Stimulated activated CD4-positive, alpha-beta T cell treated with anti-CD3 and anti-CD28 coated beads, Interleukin-1b, Interleukin-23, amount 100 ng/mL, for 1 hour (primary cell): ENCODE measurements at places on chromosomes 3 and 15.

DNA sequence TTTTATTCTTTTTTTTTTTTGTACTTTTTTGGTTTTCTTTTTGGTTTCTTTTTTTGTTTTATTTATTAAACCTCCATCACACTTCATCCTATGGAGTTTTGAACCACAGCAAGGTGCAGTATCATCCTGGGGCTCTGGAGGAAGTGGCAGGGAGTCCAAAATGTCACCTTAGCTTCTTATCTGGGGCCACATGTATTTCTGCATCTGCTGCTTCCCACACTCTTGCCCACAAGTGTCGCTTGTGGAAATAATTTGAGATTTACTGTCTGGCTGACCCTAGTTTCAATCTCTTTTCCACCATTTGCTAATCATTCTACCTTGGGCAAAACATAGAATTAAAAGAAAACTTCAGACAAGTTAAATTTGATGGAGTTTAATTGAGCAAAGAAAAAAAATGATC, 6.4 kb downstream of the OPA1 start:
- no peak for DNase-seq

DNA sequence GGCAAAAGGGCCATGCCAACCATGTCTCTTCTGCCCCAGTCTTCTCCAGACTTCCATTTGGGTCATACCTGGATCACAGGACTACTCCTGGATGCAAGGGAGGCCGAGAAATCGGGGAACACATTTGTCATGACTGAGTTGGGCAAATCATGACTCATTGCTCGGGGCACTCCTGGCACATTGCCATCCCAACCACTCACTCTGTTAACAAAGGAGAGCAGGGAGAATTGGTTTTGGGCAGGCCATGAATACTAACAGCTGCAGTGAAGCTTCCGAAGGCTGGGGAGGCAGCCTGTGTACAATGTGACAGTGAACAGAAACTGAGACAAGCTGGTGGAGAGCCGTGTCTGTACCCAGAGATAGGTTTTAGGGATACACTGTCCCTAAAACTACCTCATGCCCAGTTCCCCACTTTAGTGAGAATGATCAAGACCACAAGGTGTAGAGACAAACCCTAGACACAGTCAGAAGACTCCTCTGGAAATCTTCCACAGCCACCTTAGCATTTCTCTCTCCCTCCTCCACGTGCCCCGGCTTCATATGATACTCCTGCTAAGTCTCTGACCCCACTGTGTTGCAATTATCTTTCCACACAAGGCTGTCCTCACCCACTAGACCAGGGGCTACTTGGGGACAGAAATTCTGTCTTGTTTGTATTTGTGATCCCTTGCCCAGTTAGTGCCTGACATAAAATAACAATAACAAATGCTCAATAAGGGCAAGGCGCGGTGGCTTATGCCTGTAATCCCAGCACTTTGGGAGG, 10.5 kb upstream of the BUB1B start:
- no peak for DNase-seq

- DNase-seq: no peak
These were observed 7.5 kb downstream of the ST8SIA2 start for GRCh38 chr15:92400980-92401787.

DNA sequence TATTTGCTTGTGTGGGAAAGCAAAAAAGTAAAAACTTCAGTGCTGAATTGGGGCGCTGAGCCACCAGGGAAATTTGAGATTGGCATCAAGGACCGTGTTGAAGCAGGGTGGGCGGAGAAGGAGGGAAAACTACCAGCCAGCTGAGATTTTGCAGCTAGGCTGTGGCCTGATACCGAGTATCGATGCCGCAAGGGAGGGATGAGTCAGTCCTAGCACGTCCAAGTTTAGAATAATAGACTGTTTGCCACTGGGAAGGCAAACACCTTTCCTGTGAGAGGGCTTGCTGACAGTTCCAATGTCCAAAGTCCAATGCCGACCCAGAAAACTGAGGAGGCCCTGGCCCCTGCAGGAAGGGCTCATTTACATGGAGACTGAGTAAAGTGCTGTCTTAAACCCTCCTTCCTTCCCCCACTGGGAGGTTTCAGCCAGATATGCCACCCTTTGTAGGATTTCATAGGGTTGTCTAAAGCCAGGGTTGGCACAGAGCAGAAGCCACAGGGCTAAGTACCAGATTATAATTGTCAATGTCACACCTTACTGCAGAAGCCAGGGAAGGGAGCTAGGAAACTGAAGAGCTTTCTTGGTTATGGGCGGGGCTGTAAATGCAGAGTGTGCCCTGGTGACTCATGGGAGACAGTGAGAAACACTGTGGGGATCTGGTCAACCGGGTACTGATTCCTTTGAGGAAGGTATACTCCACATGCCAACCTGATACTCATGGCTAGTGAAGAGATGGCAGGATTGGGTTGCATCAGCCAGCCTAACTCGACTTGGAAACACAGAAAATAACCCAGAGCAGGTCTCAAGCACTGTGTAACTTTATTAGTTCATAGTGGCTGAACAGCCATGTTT, 28.4 kb upstream of the PIK3CB start:
- no peak for DNase-seq

DNA sequence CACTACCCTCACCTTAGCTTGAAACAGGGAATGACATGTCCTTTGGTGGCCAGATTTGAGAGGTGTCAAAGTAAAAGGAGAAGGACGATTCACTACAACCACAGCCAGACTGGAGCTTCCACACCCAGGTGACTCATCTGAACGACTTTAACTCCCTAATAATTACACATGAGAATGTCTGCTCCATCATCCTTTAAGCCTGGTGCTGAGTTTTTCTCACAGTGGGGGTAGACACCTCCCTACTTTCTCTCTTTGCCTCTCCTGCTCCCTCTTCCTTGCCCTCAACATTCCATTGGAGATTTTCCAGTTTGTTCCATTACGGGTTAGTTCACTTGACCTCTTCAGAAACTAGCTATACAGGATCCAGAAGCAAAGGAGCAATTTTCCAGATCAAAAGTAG, 154.3 kb upstream of the BHLHE40 start:
- no peak for DNase-seq

- DNase-seq: no peak
These were observed 55.8 kb downstream of the ABTB1 start for GRCh38 chr3:127728417-127729015.

- DNase-seq: no peak
These were observed 481.4 kb upstream of the NAALADL2 start for GRCh38 chr3:174377684-174378083.

DNA sequence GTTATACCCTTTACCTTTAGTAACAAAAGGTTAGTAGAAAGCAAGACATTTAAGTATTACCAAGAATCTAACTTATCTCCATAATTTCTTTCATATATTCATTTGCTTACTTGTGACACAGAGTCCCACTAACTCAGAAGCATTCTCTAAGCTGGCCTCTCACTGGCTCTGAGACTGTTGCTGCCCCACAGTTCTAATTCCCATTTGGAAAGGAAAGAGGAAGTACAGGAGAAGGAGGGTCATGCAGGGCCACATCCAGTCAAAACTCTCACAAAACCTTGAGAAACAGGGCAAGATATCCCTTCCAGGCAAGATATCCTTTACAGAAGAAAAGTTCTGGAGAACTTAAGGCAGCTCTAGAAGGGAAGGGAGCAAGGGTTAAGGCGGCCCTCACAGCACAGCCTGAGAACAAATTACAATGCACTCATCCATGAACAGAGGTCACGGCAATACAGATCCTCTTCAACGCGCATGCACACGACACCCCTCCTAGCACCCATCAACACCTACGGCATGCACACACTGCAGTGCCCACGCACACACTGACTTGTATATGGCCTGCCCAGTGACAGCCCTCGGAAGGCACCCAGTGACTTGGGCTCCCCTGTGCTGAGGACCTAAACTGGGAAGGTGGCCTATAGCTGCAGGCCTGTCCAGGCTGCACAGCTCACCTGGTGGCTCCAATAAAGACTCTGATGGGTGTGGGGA, 13.0 kb upstream of the MYO5C start:
- no peak for DNase-seq

- DNase-seq: no peak
These were observed 30.9 kb downstream of the KAT2B start for GRCh38 chr3:20071175-20071574.

GRCh38 chr15:45089712-45090373, 24.1 kb downstream of the DUOX2 start:
- DNase-seq: no peak

DNA sequence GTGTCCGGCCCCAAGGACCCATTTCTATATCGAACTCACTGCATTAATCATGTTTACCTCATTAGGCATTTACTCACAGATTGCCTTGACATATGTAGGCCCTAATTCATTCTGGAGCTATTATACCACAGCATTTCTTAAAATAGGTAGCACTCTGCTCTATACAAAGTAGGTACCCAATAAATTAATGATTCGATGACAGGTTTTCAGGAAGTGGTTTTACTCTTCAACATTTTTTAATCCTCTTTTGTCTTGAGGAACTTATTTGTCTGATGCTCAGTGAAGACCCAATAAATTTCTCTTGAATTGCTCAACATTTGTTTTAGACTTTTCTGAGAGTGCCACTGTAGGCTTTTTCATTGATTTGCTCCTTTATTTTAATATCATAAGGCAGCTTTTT, 12.1 kb downstream of the TGFBR2 start:
- no peak for DNase-seq

DNA sequence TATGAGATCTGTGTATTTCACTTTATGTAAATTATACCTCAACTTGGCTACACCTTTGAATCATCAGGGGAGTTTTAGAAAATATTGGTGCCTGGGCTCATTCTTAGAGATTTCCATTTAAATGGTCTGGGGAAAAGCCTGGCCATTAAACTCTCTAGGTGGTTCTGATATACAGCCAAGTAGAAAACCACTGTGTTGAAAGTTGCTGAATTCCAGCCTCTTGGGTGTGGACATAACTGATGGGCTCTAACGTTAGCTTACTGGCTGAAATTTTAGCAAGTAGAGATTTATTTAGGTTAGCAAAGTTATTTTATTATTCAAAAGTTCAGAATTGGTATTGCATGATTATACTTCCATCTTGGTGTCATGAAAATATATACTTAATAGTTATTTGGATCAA, 84.1 kb downstream of the ATG7 start:
- DNase-seq: no peak

DNA sequence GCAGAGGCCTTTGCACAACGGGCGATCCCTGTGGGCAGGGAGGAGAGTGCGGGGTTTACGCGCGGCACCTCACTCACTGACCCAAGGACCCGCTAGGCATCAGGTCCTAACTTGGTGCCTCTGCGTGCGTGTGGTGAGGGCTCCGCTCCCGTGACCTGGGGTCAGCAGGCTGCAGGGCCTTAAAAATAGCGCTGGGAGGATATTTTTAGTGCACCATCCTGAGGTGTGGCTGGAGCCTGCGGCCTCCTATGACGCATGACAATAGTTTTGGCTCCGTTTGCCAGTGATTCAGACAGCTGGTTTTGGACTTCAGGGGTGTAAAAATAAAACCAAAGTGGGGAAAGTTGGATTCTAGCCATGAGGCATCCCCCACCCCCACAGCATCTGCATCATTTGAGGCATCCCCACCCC, 139.0 kb downstream of the FAM43A start:
- DNase-seq: no peak

DNA sequence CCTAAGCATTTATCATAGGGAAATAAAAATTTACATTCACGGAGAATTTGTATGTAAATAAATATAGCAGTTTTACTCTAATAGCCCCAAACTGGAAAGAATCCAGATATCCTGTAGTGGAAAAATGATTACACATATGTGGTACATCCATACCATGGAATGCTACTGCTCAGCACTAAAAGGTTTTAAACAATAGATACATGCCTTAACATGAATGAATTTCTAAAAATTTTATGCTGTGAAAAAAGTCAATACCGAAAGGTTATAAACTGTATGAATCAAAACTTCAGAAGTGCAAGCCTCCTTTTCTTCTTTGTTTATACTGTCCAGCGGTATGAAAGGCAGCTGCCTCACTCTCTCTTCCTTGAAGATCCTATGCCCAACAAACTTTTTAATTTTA, 37.5 kb upstream of the MCTP2 start:
- DNase-seq: no peak

DNA sequence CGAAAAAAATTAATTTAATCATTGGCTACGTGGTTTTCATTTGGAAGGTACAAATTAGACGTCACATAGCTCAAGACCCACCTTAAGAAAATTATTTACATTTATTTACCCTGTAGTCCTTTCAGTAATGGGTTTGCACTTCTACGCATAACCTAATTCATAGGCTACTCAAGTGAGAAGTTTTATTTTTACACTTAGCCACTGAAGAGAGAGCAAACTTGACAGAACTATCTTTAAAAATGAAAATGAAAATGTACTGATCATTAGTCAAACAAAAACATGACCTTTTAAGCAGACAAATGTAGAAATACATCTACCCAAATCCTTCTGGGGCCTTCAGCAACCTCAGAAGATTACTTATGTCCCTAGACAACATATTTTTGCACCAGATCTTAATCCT, 269.4 kb upstream of the TTC14 start:
- no peak for DNase-seq

DNA sequence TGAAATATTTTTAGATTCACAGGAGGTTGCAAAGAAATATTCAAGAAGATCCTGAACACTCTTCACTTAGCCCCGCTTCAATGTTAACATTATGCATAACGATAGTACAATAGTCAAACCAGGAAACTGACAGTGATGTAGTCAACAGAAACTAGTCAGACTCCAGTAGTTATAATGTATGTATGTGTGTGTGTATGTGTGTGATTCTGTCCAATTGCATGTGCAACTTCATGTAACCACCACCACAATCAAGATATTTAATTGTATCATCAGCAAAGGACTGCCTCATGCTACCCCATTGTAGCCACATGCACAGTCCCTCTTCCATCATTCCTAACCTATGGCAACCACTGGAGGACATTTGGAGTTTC, 77.9 kb downstream of the APBA2 start:
- no peak for DNase-seq

DNA sequence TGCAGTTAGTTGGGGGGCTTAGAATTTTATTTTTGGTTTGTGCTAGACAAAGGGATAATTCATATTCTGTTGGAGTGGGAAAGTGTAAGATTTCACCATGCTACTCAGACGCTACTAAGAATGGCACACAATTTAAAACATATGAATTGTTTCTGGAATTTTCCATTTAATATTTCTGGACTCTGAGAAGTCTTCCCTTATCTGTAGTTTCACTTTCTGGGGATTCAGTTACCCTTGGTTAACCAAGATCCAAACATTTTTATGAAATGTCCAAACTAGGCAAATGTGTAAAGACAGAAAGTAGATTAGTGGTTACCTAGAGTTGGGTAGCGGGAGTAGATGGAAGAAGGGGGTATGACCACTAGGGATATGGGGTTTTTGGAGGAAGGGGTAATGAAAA, 53.1 kb downstream of the TCF12 start:
- no peak for DNase-seq

DNA sequence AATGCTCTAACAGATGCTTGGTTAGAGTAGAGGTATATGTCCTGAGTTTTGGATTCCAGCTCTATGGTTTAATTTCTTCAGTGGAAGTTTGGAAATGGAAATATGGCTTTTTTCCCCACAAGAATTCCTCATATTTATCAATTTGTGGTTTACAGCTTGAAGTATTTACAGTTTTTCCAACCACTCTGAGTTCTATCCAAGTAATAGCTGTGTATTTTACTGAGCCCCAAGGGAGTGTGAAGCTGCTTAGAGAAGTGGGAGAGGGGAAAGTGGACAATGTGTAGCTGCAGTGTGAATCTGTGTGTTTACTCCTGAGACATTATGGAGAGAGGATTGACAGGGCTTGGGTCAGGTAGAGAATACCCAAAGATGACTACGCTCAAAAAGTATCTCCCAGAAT, 54.5 kb downstream of the NEK11 start:
- no peak for DNase-seq

GRCh38 chr3:102536456-102536855, 101.6 kb downstream of the ZPLD1 start:
- no peak for DNase-seq
